ENCODE measurements at places on chromosomes 12 and 14.
A peak's percentile ranks its signal among the peaks of the same experiment; 100 is the strongest.

GRCh38 chr12:11756022-11756421 lies 106.5 kb downstream of the ETV6 start:
- DNase-seq = peak; percentile 69

DNA sequence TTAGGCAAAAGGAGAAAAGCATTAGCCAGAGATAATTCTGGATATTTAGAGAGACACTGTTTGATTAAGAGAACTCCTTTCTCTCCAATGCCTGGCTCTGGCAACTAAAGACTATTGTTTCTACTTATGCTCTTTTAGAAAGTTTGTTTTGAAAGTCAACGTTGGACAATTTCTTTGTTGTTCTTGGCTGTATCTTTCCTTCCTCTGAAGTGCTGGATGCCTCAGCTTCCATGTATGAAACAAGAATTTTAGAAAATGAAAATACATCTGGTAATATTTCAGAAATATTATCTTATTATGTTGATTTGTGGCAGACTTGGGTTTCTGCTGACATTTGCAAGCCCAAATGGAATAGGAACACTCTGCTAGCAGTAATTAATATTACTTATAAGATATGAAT lies 382.6 kb downstream of the SNAPC1 start:
- no peak for DNase-seq

DNA sequence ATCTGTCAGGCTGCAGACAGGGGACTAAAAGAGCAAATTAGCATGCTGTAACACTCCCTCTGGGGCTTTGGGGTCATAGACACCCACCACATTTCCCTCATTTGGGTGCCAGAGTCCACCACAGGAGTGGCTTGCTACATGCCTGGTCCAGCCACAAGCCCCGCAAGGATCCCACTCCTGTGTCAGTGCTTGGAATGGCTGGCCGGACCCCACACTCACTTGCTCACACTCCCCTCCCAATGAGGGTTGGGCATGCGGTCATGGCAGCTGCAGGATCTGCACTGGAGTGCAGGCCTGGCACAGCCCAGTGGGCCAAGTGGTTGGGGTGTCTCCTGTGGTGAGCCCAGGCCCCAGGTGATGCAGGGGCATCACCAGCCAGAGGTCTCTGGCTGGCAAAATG lies 59.9 kb downstream of the TSPAN19 start:
- DNase-seq = no peak

GRCh38 chr12:11861155-11861863 lies 209.4 kb upstream of the BCL2L14 start:
- DNase-seq = no peak

DNA sequence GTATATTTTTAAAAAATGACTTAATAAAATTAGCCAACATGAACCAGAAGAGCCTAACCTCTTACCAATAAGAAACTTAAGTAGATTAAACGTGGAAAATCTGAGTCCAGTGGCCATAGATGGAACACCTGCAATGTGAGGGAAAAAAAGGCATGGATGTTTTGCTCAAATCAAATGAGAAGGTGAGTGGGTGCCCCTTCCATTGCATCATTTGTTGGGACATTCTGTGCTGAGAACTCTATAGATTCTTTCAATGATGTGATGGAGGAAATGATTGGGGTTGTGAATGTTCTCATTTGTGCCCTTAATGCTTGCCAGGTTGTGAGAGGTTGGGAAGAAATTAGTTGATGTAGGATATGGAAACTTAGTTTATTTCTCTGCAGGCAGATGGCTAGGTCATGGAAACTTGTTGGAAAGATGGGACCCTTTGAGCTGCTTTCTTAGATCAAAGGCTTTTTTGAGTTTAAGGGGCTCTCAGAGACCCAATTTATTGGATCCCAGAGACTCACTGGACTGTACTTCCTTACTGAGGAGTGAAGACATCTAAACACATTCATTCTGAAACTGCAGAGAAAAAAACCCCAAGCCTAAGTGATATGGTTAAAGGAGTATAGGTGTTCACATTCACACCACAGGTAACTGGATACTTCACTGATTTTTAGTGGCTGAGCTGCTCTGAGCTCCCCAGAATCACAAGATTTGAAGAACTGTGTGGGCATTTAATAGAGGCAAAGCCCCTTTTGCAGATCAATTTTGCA lies 95.9 kb downstream of the DACT1 start:
- no peak for DNase-seq

Data from adrenal gland (tissue), 19 donors.